Inflammatory macrophage (primary cell): ENCODE measurements at places on chromosomes 12 and 14.

DNA sequence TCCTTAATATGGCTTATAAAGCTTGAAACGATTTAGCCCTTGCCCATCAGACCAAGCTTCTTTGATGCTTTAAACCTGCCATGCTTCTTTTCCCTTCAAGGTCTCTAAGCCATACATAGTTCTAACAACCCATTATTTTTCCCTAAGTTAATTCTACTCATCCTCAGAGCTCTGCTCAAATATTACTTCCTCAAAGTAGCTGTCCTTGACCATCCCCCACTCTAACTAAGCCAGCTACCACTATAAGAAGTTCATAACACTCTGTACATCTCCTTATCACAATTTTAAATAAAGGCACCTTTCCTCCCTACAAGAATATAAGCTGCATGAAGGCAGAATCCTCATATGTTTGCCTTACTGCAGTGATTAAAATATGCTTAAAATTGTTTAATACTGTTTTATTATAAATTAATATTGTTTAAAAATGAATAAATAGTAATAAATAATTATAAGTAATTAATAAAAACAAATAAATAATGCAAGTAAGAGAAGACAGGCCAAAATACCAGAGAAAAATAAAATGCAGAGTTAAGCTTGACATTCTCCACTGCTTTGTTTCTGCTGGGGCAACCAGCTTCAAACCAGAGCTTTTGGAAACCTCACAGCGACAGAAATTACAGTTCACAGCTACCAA, 76.8 kb downstream of the NUMB start:
- DNase-seq: no peak

GRCh38 chr14:73685328-73685727, 28.9 kb downstream of the PNMA1 start:
- DNase-seq: no peak

DNA sequence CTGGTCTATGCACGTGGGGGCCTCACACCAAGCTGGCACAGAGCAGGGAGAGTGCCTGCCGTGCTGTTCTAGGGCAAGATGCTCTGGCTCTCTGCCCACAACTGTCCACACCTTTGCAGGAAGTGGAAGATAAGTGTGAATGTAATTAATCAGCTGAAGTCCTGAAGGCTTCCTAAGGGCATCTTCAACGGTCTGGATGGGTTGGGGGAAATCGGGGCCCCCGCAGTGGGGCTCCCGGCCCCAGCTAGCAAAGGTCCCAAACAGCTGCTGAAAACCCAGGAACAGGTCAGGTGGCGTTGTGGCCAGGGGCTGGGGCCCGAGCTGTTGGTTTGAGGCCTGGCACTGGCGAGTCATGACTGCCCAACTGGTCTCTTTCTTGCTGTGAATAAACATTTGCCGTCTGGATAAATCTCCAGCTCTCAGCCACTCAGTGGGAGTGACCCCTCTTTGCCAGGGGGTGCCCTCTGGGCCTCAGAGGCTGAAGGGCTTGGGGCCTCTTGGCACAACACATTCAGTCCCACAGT, 6.7 kb upstream of the SLC25A29 start:
- no peak for DNase-seq

- no peak for DNase-seq
Observed at GRCh38 chr12:64656429-64656828, 46.1 kb downstream of the RASSF3 start.

- peak; percentile 60 for DNase-seq
Observed at GRCh38 chr14:78451319-78451695, 281.1 kb downstream of the NRXN3 start.
